ENCODE measurements at places on chromosomes 5 and 9. TPM values are rescaled to one million over a fixed set of nuclear protein-coding genes. Genes with fewer than 3 reads are reported as not detected.
A peak's percentile ranks its signal among the peaks of the same experiment; 100 is the strongest.

Gene C9orf50
- polyA plus RNA-seq: 2.8 TPM

Gene COL23A1
- 4.1 TPM for polyA plus RNA-seq

Gene ANKRD33B
- polyA plus RNA-seq: 4.8 TPM

Gene OSMR
- polyA plus RNA-seq: 12.9 TPM

DNA sequence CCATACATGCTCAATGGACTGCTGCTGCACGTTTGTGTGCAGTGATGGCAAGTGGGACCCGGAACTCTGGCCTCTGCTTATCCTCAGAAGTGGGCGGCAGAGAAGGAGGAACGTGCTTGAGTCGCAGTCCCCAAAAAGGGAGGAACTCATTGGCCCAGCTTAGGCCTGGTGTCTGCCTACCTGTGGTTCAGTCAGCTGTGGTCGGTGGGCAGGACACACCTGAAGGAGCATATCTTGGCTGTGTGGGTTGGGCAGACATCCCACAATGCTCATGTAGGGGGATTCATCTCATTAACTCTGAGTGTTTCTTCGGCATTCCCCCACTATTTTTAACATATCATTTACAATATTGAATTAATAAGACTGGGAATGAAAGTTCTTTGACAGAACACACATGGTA, 122.9 kb upstream of the IL12B start:
- no peak for DNase-seq

DNA sequence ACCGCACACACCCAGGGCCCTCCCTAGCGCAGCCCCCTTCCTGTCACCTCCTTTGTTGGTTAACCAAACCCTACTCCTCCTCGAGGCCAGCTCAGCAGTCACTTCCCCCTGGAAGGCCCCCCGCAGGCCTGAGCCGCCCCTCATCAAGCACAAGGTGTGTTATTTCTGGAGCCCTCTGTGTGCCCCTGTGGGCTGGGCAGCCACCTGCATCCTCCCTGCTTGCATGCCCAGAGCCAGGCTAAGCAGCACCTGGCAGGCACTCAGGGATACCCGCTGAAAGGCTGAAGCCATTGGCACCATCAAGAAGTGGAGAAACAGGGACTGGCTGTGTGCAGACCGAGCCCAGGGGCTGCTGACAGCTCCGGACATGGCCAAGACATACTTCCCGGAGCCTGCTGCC, 121.8 kb downstream of the ZNF354C start:
- DNase-seq: peak; percentile 56

DNA sequence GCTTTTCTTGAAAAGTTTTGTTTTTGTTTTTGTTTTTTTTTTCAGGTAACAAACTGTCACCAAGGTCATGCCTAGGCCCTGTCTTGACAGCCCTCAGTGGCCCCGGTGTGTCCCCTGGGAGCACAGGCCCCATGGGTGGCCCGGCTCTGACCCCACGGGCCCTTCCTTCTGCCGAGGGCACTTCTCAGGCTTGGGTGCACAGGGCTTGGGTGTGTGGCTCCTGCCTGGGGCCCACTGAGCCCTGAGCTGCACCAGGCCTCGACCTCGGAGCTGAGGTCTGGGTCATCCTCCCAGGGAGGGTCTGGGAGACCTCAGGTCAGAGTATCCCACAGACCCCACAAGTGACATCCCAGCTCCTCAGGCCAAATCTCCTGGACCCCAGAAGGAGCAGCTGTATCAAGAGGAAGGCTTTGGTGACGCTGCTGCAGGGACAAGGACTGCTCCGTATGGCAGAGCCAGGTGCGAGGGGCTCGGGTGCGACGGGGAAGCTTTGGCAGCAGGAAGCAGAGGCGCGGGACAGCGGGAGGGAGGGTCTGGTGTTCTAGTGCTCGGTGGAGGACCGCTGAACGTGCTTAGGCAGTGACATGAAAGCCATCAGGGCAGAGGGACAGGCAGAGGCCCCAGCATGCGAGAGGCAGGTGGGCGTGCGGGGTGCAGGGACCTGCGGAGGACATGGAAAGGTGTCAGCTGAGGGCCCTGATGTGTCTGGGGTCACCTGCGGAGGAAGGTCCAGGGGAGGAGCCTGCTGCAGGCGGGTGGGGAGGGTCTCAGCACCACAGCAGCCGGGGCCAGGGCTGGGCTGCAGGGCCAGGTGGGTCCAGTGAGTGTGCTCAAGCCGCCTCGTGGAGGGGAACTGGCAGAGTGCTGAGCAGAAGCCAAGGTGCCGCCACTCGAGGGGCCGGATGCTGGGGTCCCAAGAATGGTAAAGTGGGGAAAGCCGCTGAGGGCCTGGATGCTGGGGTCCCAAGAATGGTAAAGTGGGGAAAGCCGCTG, 18.4 kb upstream of the SLC9A3 start:
- DNase-seq: no peak

DNA sequence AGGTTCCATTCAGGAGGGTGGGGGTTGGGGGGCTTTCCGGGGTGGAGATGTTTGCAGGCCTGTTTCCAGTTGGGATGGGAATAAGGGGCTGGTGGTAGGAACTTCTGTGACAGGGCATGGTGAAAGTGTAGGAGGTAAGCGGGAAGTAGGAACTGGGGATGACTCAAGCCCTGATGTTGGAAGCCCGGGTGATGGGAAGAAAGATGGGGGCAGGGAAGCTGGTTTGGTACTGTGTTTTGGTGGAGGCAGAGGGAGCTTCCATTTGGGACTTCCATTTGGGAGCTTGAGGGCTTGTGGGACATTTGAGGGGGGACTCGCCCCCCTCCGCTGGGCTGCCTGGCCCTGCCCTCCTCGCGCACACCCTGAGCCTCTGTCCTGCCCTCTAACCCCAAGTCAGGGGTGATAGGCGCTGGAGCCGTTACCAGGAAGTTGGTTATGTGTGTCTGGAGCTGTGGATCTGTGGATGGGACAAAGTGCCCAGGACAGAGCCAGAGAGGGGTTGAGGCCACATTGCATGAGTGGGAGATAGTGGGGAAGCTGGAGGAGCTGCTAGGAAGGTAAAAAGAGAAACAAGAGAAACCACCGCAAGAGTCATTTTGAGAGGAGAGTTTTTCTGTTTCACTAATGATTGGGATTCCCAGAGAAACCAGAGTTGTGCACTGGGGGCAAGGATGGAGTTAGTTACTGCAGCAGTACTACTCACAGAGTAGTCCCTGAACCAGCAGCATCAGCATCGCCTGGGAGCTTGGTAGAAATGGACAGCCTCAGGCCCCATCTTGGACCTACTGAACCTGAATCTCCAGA, 6.6 kb downstream of the RGS14 start:
- peak; percentile 50 for DNase-seq

GRCh38 chr5:131373265-131373664, 109.4 kb downstream of the CDC42SE2 start:
- DNase-seq: no peak

DNA sequence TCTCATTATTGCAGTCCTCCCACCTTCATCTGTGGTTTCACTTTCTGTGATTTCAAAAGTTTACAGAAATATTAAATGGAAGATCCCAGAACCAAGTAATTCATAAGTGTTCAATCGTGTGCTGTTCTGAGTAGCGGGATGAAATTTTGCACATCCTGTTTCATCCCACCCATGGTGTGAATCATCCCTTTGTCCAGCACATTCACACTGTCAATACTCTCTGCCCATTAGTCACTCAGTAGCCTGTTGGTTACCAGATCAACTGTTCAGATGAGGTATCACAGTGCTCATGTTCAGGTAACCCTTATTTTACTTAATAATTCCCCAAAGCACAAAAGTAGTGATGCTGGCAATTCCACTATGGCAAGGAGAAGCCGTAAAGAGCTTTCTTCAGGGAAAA, 26.8 kb downstream of the FAM81B start:
- no peak for DNase-seq

- DNase-seq: no peak
These were observed 82.4 kb upstream of the IFNK start for GRCh38 chr9:27441741-27442070.

DNA sequence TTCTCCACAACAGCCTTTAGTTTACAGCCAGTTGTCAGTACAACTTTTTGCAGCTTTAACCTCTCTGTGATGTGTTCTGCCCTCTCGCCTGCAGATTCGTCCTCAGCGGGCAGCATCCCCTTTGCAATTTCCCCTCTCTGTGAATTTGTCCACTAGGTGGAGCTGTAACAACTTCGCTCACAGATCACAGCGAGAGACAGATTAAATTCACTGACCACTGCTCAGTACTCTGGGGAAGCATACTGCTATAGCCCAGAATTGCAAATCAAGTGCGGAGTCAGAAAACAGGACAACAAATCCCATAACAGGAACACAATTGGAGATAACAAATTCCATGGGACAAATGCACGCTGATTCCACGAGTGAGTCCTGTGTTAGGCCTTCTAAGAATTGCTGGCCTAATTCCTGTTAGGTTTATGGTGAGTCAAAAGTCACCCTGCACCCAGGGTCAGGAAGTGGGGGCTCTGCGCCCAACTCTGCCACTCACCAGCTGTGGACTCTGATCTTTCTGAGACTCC, 2124.9 kb downstream of the MAT2B start:
- peak; percentile 88 for DNase-seq

- peak; percentile 41 for DNase-seq
These were observed 98.7 kb upstream of the MPDZ start for GRCh38 chr9:13378154-13378553.

DNA sequence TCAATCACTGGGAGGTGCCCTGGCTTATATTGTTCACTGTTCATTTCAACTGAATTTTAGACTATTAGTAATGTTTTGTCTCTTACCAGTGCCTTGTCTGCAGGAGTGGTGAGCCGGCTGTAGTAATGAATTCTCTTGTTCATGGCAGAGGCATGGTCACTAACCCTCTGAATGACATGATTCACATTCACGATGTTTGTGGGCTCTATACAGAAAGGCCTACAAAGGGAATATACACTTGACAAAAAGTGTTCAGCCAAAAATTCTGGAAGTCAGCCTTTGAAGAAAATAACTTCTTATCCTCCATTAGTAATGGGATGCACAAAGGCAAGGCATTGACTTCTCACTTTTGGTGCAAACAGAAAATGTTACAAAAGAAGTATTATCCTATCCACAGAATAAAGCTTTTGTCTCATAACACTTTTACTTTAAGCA, 39.6 kb downstream of the SLC38A9 start:
- DNase-seq: no peak
